Stimulated activated naive CD8-positive, alpha-beta T cell treated with anti-CD3 and anti-CD28 coated beads, Interleukin-15, amount 100 ng/mL, for 72 hours (primary cell): ENCODE measurements at places on chromosomes 3 and 15.

DNA sequence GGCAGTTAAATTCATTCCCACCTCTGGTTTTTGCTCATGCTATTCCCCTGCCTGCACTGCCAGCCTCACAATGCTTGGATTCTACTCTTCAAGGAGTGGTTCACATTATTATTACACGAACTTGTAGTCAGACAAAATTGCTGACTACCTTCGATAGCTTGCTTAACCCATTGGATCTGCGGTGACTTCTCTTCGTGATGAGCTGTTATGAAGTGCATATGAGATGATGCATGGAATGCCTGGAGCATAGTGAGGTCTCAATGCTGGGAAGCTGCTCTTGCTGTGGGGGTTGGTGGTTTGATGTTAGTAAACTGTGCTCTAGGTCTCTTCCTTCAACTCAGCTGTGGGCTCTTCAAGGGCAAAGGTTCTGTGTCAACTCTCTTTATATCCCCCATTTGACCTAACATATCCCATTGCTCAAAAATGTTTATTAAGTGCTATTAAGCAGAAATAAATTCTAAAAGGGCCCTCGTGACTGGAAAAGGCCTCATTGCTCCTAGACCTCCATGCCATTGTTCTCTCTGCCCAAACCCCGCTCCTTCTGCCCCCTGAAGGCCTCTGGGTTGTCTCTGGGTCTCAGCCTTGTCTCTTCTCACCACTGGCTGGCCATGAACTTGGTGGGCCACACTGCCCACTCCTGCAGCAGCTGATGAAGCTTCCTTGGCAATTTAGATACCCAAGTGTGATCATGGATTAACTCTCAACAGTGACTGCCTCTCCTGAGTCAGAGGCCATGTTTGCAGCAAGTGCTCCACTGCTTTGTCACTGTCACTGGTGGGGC, 4.5 kb upstream of the SLCO2A1 start:
- DNase-seq, result no peak

DNA sequence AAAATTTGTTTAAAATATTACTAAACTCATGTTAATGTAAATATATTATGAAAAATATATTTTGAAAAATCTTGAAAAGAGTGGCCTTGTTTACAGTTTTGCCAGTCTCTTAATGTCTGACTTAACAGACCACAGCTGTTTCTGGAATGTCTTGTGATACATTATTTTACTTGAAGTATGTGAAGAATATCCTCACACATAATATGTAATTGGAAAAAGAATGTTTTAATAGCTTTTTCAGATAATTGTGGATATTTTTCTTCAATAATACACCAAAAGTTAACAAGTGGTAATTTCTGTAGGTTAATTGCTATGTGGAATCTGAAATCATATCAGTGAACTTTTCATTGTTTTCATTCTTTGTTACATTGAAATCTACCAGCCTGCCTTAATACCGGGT, 101.3 kb downstream of the UBE2E2 start:
- no peak for DNase-seq

GRCh38 chr15:100715571-100716455, 113.4 kb downstream of the ASB7 start:
- no peak for DNase-seq

GRCh38 chr15:76377751-76378150, 41.2 kb downstream of the ISL2 start:
- no peak for DNase-seq

- DNase-seq, result no peak
Measured at GRCh38 chr15:31381801-31382712, 55.4 kb downstream of the KLF13 start.

DNA sequence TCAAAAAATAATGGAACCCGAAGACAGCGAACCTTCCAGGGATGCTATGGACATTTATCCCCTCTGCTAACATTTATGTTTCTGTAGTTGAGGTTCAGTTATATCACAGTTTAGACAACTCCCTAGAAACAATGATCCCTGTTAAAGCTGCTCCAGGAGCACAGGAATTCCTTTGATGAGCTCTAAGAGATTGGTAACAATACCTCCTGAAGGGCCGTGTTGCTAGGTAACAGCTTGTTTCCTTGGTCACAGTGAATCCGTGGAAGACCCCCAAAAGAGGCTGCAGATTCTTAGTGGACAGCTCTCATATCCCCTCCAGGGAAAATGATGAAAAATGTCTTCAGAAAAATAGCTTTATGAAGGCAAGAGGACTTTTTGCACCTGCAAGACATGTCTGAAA, 160.2 kb downstream of the SERPINI1 start:
- no peak for DNase-seq

DNA sequence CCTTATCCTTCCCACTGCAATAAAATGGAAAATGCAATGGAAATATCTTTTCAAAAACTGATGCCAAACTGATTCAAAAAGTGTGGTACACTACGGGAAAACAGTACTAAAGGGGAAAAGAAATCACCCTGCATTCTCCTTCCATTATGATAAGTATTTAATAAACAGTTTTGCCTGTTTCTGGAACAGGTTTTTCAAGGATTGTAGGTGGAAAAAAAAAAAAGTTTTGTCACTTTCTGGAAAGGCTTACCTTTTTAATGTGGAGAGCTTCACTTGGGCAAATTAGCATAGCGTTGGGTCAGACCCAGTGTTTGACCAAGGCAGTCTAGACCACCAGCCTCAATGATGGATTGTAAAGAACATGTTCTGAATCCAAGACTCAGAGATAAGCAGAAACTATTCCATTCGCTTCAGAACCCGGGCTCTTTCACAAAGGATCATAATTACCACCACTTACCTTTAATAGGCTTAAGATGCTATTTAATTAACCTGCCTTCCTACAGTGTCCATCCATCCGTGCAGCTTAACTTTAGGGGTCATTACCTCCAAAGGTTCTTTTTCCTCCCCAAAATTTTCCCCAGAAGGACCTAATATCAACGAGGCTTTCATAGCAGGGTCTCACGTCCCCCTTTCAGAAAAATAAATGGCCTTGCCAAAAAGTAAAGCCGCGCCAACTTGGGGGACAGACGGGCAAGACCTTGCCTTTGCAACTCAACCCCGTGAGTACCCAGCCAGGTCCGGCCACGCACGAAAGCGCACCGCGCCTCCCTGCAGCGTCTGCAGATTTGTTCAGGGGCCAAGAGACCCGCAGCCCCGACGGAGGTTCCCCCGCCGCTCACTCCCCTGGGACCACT, 1.0 kb downstream of the DCBLD2 start:
- DNase-seq, result peak; percentile 26

DNA sequence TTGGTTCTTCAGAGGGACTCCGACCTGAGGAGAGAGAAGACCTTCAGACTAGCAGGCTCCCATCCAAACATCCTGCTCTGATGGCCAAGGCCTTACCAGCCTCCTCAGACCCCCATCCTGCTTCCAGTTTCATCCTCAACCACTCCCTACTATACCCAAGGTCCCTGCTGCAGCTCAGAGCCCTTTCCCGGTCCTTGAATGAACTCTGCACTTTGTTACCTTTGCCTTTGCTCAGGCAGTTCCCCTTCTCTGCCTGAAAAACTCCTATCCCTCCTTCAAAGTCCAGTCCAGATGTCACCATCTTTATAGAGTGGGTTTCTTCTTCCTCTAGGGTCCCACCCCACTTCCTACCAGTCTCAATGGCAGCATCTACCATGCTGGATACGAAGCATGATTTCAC, 13.1 kb downstream of the EFCAB12 start:
- DNase-seq, result no peak

DNA sequence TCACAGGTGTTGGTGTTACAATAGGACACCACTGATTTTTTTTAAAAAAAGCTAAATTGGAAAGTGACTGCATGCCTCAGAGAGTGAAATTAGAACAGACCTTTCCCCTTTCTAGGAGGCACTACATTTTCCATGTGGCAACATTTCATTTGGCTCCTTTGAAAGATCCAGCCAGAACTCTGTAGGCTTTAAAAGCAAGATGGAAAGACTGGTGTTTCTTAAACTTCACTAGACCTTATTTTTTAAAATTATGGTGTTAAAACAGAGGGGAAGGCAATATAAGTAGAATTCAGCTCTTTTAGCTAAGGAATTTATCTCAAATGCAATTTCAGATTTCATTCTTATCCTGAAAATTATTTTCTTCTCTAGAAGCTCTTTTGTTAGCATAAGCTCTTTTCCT, 317.6 kb upstream of the TGFBR2 start:
- no peak for DNase-seq

GRCh38 chr15:100898661-100899462, 19.2 kb downstream of the ALDH1A3 start:
- DNase-seq, result no peak

DNA sequence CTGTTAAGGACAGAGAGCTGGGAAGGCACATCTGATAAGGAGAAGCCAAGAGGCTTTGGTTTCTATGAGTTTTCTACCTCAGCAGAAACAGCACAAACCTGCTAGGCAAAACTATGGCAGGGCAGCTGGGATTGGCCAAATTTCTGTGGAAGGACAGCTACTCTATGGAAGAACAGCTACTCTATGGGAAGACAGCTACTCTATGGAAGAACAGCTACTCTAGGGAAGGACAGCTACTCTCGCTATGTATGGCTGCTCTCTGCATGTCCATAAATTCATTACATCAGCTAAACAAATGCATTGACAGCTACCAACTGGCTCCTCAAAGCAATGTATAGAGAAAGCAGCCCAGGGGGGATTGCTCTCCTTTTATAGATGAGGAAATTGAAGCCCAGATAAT, 24.8 kb downstream of the MASP1 start:
- DNase-seq, result no peak

DNA sequence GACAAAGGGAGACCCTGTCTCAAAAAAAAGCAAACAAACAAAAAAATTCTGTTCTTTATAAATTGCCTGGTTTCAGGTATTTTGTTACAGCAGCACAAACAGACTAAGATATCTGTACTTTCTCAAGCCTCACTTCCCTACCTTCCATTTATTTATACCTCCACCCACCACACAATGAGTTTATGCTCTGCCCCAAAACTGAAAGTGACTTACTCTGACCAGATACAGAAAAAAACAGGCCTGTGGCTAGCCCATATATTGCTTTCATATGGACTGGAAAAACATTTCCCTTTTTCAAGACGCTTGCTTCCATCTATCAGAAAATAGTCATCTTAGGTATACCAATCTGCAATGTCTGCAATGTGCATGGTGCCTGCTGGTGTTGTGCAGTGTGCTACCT, 8.7 kb upstream of the GPD1L start:
- no peak for DNase-seq

GRCh38 chr15:66578286-66578875, 12.6 kb upstream of the LCTL start:
- DNase-seq, result no peak

DNA sequence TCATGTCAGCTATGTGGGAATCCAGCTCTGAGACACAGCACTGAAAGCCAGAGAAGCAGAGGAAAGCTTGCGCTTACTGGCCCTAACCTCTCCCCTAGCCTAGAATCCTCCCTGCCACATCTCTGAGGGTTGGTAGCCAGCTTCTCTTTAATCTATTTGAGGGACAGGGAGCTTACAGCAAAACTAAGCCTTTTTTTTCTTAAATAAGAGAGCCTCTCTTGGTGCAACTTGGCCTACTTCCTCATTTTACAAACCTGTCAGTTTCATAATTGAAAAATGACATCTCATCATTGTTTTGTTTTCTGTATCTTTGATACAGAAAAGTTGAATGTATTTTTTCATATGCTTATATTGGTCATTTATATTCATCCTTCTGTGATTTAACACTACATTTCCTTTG, 193.9 kb downstream of the ZNF621 start:
- DNase-seq, result no peak

DNA sequence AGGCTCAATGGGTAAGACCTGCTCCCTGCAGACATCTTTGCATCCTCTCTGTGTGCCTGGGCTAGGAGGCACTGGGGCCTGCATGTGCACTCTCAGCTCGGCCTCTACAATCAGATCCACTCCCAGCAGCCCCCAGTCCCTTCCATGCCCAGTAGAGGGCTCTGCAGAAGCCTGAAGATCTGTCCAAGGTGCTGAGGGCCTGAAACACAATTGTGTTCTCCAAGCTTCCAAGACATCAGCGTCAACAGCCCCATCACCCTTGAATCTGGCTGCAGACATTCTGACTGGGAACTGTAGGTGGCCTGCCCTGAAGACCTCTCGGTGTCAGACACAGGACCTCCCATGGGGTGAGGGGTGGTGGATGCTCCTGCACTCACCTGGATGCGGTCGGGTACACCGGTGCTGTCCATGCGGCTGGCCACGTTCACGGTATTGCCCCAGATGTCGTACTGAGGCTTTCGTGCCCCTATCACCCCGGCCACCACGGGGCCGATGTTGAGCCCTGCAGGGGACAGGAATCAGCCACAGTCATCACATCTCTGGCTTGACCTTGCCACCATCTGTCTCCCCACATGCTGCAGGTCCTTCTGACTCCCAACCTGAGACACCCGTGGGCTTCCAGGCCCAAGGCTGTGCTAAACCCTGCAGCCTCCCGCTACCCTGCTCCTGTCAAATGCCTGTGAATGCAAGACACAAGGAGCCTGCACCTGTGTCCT, 84.7 kb downstream of the SEC22A start:
- peak; percentile 31 for DNase-seq

DNA sequence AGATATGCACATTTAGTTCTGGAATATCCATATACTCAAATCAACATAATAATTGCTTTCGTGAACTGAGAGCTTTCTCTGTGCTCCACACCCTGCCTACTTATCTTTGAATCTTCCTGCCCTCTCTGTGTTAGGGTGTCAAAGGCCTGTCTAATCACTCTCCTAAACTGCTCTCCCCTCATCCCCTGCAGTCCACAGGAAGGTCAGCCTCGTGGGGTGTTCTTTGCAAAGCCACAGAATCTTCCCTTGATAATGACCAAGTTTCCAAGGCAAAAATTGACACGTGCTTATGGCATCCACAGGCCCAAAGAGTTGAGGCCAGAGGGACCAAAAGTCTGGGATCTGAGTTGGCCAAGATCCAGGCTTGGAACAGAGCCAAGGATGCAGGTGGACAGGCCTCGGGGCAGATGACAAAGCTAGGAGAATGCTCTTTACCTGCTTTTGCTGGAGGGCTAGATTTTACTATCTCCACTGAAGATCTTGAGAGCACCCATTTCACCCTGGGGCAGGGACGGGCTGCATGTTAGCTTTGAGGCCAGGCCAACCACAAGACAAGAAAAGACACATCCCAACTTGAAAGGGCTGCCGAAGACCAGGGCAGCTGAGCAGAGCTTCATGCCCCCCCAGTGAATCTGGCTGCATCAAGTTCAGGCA, 20.4 kb downstream of the BHLHE40 start:
- no peak for DNase-seq

GRCh38 chr3:67819447-67819846, 165.0 kb upstream of the SUCLG2 start:
- DNase-seq, result no peak

GRCh38 chr3:19457449-19457848, 309.1 kb downstream of the KCNH8 start:
- no peak for DNase-seq

DNA sequence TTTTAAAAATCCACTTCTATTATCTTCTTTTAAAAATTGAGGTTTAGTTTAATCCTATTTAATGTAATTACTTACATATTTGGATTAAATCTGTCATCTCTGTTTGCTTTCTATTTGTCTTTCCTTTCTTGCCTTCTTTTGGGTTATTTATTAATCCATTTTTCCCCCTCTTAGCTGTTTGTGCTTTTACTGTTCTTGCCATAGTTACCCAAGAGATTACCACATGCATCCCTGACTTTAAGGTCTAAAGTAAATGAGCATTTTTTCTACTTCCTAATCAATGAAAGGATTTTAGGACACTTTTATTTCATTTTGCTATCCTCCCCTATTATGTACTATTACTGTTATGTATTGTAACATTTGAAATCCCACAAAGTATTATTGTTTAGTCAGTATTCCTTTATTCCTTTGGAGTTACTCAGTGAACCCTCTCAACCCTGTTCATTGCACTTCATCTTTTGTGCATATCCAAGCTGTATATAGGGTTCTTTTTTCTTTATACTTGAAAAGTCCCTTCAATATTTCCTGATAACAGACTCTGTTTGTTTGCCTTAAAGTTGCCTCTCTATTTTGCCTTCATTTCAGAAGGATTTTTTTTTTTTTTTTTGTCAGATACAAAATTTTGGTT, 62.7 kb downstream of the MEF2A start:
- no peak for DNase-seq
